AG04450 (cell line): ENCODE measurements at places on chromosomes 6 and 20.
A peak's percentile ranks its signal among the peaks of the same experiment; 100 is the strongest.

- DNase-seq, result no peak
Observed at GRCh38 chr6:158043008-158043407, 61.3 kb downstream of the SYNJ2 start.

DNA sequence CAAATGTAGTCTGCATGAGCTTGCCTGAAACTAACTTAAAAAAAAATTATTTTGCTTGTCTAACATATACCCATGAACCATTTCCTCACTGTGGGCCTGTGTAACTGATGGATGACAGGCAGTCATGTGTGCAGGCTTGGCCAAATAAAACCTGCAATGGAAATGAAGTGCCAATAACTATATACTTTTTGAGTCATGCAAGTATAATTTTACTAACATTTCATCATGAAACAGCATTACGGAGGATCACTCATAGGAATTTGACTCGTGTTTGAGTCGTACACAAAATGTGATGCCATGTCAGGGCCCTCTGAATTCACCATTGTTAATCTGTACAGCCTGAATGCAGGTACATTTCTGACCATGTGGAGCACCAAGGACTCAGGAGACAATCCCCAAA, 46.6 kb downstream of the HDDC2 start:
- no peak for DNase-seq

GRCh38 chr20:25165128-25165527, 30.4 kb upstream of the ENTPD6 start:
- DNase-seq, result no peak

DNA sequence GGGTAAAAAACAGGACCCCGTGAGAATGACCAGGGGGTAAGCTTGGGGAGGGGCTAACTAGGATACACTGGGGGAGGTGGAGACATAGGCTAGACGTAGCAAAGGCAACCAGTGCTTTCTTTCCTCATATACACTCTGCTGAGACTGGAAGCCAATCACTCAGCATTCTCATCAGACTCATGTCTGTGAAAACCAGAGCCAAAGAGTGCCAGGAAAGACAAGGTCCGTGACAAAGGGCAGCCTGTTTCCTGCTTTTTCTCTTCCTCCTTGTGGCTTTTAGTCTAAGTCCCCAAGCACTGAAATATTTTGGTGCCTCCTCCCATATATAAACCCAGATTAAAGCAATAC, 97.9 kb upstream of the NEDD9 start:
- no peak for DNase-seq

- DNase-seq, result no peak
Observed at GRCh38 chr6:14406614-14407331, 289.2 kb downstream of the CD83 start.

DNA sequence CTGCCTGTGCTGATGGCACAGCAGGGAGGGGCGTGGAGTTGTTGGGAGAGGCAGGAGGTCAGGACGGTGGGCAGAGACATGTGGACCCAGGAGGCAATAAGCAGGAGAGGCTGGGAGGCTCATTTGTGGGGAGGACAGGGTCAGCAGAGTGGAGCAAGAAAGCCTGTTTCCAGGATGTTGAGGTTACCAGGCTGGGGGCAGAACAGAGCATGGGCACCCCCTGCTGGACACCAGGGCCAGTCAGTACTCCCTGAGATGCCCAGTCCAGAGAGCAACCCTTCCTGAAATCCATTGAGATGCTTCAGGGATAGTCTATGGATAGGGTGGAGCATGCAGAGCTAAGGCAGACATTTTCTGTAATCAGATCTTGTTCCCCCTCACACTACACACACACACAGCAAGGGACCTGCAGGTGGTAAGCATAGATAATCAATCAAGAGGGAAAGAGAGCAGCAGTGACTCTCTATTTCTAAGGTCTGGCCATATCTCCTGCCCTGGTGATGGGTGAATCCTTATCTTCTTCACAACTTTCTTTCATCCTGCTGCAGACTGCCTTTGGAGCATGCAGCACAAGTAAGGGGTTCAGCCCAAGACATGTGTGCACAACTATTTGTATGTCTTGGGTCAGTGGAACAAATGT, 41.7 kb downstream of the MOCS1 start:
- DNase-seq, result peak; percentile 36

DNA sequence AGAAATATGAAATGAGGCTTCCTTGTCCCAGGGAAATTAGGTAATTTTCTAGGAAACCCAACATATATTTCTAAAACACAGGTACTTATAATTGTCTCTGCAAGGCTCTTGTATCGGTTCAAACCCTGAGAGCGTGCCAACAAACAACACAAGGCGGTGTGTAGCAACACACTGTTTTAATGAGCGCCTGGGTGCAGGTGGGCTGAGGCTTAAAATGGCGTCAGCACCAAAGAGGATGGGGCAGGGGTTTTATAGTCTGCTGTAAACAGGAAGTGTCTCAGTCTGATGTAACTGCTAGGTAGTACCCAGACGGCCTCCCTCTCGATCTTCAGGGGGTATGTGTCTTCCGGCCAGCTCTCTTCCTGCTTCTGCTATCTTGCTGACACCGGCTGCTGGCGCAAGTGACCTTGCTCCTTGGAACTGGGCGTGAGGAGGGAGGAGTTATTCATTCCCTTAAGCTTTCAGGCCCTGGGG, 69.7 kb downstream of the EPB41L2 start:
- DNase-seq, result no peak

DNA sequence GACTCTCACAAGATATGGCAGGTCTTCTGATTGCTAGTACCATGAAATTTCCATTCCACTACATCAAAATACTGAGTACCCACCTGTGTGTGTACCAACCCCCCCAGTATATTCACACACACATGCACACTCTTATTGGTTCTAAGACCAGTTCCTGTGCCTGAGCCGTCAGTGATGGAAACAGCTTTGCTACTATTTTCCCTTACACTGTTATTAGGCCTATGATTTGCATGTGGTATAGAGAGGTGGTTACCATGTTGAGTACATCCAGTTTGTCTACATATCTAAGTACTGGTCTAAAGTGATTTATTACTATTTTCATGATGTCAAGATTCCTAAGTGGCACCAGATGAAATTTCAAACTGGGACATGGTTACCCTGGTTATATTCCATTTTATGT, 459.9 kb downstream of the BCKDHB start:
- no peak for DNase-seq

- DNase-seq, result no peak
Observed at GRCh38 chr20:4812641-4813075, 90.9 kb downstream of the PRND start.

- DNase-seq, result no peak
Observed at GRCh38 chr20:7708112-7708511, 232.1 kb downstream of the HAO1 start.

DNA sequence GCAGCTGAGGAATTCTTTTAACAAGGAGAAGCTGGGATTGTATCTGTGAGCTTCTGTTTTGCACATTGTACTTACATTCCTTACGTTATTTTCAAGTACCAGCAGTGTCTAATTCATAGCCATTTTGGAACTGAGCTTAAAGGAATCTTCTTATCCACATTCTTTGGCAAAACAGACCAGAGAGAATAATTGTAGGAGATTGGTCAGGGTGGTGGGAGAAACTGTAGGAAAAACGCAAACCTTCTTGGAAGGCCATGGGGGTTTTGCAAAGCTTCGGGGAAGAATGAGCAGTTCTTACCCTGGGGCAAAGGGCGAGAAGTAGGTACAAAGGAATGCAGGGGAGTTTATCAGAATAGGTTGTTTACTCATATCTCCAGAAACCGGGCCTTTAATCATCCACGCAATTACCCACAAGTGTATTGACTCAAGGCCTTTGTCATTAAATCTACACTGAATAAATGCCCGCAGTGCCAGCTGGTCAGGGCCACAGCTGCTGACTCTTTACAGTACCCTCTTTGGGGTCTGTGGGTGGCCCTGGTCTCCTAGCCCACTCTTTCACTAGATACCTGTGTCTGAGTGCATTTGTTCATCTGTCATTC, 39.6 kb upstream of the SPTLC3 start:
- no peak for DNase-seq

- peak; percentile 4 for DNase-seq
Observed at GRCh38 chr6:165718491-165718891, 55.5 kb upstream of the PDE10A start.

GRCh38 chr6:37134396-37135191, 35.4 kb upstream of the PIM1 start:
- DNase-seq, result peak; percentile 69

DNA sequence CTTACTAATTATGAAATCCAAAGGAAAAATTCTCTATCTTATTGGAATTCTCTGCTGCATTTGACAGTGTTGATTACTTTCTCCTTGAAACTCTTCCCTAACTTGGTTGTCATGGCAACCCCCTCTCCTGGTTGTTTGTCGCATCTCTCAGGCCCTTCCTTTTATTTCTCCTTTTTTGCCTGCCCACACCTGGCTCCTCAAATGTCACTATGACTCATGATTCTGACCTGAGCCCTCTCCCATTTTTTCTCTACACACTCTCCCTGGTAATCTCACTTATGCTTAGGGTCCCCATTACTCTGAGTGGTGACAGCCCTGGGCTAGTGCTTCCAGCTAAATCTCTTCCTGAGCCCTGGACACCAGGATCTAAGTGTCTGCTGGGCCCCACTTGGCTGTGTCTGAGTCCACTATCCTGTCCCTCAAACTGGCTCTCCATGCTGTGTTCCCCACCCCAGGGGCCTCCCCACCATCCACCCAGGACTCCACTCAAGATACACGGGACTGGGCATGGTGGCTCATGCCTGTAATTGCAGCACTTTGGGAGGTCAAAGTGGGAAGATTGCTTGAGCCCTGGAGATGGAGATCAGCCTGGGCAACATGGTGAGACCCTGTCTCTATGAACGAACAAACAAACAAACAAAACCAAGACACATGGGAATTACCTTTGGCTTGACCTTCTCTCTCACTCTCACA, 16.5 kb upstream of the NNAT start:
- DNase-seq, result no peak
